CD4-positive, alpha-beta memory T cell (primary cell): ENCODE measurements at places on chromosomes 4 and X.

- DNase-seq, result no peak
Measured at GRCh38 chr4:89898304-89898716, 3.7 kb downstream of the MMRN1 start.

DNA sequence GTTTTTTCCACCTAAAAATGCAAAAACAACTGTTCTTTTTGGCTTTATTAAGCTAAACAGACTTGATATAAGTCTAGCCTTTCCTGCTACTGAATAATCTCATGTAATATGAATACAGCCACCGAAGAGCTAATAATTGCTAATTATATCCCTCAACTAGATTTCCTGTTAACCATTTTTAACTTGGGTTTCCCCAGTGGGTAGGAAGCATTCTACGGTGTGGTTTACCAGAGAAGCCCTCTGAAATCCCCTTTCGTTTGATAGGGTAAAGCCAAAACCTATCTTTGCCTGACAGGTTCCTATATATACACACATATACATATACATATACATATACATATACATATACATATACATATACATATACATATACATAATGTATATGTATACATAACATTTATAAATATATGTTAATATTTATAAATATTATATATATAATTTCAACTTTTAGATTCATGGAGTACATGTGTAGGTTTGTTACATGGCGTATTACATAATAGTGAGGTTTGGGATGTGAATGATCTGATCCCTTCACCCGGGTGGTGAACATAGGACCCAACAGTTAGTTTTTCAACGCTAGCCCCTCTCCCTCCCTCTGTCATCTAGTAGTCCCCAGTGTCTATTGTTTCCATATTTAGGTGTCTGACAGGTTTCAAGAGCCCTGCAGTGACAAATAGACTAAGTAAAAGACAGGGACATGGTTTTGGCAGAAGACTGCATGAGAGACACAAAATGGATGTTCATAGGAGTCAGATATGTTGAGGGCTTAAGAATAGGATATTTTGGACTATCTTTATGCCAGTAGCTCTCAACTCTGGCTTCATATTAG lies 62.4 kb downstream of the ATXN3L start:
- no peak for DNase-seq

DNA sequence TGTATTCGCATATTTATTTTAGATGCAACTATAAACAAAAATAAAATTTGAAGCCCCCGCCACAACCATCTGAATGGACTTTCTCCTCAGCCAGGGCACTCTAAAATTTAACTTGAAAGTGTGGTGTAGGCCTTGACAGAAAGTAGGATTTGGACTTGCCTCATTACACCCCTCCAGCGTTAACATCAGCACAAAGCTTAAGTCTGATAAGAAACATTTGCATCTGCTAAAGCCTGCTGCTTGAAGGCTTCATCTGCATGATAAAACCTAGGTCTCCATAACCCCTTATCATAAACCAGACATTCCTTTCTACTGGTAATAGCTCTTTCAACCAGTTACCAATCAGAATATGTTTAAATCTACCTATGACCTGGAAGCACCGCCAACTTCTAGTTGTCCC lies 1046.5 kb downstream of the FAT4 start:
- no peak for DNase-seq

- peak; percentile 74 for DNase-seq
Measured at GRCh38 chr4:123396307-123397143, at the start of gene SPRY1. Gene SPRY1 (plus strand): TSS chr4:123396795. CDS start chr4:123401592, 4,797 bp downstream.

- no peak for DNase-seq
Measured at GRCh38 chrX:129634541-129634940, 20.2 kb downstream of the APLN start.

GRCh38 chr4:22202975-22203710 lies 254.6 kb upstream of the KCNIP4 start:
- DNase-seq, result no peak

GRCh38 chrX:66410806-66411205 lies 228.1 kb downstream of the EDA2R start:
- no peak for DNase-seq

DNA sequence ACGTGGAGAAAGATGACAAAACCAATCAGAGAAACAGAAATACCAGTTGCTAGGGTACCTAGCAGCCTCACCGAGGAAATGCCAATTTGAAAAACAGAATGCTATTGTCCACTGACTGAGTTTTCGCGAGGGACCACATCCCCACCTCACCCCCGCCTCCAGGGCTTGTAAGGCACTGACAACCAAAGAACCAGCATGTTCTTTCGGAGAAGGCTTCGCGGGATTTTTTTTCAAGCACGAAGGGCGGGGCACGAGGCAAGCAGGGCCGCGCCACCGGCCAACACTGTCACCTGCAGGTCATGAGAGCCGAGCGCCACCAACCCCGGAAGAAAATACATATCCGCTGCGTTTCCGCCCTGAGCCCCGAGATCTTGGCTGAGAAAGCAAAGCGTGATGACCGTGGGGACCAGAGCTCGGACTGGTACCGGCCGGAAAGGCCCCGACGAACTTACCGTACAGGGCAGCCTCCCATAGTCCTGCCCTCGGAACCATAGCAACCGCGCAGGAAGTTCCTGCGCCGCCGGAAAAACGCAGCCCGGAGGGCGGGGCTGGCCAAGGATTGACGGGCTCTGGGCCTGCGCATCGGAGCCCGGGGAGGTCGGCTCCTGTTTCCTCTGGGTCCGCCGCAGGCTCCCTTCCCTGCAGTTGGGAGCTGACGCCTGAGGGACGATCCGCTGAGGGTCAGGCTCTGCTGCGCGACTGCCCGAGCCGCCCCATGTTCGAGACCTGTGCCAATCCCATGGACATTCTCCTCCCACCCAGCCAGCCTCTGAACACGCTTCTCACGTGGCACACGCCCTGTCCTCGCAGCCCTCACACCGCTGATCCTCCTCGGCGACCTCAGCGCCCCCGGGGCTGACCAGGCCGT lies 59.2 kb upstream of the PAGE5 start:
- peak; percentile 91 for DNase-seq
